NCI-H1694 treated with DMSO at 0.1 percent for 48 hours (cell line): ENCODE measurements at places on chromosomes 2 and 18.

DNA sequence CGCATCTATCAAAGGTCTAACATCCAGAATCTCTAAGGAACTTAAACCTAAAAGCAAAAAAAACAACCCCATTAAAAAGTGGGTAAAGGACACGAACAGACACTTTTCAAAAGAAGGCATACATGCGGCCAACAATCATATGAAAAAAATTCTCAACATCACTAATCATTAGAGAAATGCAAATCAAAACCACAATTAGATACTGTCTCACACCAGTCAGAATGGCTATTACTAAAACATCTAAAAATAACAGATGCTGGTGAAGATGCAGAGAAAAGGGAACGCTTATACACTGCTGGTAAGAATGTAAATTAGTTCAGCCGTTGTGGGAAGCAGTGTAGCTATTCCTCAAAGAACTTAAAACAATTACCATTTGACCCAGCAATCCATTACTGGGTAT lies 38.0 kb downstream of the PPP3R1 start:
- DNase-seq = no peak

- peak; percentile 27 for DNase-seq
Observed at GRCh38 chr18:11849841-11850634, 1.2 kb upstream of the CHMP1B start.

GRCh38 chr2:117921520-117921919 lies 92.3 kb downstream of the CCDC93 start:
- DNase-seq = no peak

GRCh38 chr2:212974692-212975091 lies 176.7 kb downstream of the IKZF2 start:
- DNase-seq = no peak

GRCh38 chr2:210833403-210833802 lies 277.0 kb downstream of the CPS1 start:
- DNase-seq = no peak

DNA sequence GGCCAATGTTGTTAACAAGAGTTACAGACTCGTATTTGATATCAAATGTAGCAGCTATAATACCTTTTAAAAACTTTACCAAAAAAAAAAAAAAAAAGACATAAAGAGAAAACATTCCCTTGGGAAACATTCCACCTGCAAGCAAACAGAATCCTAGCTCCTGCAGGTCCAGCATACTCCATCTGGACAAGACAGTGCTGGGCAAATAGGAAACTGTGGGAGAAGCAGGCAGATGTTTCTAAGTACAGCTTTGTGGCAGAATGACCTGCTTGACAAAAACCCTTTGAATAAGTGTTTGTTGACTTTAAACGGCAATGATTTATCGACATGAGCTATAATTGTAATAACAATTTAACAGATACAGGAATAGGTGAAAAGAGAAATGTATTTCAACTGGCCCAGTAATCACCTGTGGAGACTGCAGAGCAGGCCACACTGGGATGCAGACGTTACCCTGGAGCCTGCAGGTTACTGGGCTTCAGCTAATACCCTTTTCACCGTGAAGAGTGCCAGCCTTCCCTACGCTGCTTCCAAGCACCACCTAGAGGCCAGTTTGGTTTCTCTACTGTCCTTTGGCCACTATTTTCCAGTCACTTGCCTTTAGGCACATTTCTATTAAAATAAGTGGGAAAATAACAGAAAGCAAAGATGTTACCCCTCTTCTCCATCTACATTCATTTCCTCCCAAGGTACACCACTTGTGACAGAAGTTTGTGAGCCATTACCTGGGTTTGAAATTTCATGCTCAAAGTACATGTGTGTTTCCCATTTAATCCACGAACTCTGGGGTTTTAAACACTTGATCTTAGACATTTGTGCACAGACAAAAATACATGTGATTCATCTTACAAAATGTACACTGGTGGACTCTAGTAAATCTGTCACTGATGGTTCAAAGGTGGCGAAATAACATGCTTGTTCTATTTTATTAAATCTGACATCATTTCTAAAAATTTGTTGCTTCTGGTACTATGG lies 96.9 kb upstream of the ZNF397 start:
- peak; percentile 26 for DNase-seq

- DNase-seq = no peak
Observed at GRCh38 chr18:3597409-3598357, 147.7 kb downstream of the TGIF1 start.

DNA sequence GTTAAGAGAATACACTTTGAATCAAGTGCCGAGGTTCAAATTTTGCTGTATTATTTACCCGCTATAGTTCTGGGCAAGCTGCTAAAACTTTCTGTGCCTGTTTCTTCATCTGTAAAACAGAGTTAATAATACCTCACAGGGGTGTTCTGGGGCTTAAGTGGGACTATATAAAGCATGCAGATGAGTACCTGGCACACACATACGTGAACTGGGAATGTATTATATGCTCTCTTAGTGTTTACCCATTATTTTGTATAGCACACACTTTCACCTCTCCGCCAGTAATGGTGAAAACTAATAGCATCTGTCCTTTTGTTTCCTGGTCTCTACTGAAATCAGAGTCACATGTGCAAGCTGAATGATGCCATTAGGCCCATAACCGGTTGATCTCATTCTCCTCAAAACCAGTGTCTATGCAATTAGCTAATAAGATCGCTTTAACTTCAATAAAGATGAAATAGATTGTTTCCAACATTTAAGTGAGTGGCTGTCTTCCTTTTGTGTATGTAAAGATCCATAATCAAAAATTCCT lies 3.8 kb upstream of the CDKL4 start:
- no peak for DNase-seq

GRCh38 chr2:224994242-224994823 lies 47.9 kb downstream of the DOCK10 start:
- DNase-seq = no peak

DNA sequence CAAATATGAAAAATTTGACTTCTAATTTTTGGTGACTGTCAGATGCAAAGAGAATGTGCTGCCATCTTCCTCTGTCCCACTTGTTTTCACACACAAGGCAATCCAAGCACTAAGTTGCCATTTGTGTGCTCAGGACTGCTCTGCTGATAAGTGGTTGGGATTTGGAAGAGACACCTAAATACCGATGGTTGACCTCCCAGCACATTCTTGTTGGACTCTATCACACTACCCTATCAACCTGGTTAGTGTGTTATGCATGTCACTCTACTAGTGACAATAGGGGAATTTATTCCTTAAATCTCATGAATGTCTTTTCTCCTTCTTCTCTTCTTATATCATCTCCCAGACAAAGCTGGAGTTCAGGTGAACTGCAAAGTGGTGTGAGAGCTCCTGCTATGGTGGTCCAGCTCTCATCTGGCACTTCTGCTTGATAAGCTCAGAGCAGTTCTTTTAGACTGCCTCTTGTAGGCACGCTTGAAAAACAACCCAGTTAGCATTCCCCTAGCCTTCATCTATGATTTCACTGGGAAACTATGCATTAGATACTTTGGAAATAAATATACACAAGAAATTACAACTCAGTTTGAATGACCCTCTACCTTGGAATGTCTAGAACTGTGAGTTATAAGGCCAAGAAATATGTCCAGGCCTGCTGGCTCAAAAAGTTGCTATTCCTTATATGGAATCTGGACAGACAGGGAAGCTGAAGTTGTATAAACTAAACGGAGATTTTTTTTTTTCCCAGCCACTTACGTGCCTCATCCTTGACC lies 404.8 kb downstream of the MEIS1 start:
- no peak for DNase-seq

- DNase-seq = no peak
Observed at GRCh38 chr2:106800976-106801655, 84.9 kb downstream of the ST6GAL2 start.

- DNase-seq = no peak
Observed at GRCh38 chr2:182952741-182953450, 85.4 kb downstream of the NCKAP1 start.

GRCh38 chr2:98727369-98728087 lies 3.4 kb downstream of the MGAT4A start:
- no peak for DNase-seq

GRCh38 chr2:241720560-241720959 lies 13.9 kb upstream of the D2HGDH start:
- no peak for DNase-seq

GRCh38 chr18:79483971-79484491 lies 88.3 kb downstream of the NFATC1 start:
- DNase-seq = no peak

- no peak for DNase-seq
Observed at GRCh38 chr2:137151731-137152130, 386.4 kb downstream of the THSD7B start.

GRCh38 chr2:55486426-55486825 lies 33.1 kb upstream of the CFAP36 start:
- no peak for DNase-seq

- peak; percentile 4 for DNase-seq
Observed at GRCh38 chr2:204177977-204178522, 241.5 kb downstream of the ICOS start.

DNA sequence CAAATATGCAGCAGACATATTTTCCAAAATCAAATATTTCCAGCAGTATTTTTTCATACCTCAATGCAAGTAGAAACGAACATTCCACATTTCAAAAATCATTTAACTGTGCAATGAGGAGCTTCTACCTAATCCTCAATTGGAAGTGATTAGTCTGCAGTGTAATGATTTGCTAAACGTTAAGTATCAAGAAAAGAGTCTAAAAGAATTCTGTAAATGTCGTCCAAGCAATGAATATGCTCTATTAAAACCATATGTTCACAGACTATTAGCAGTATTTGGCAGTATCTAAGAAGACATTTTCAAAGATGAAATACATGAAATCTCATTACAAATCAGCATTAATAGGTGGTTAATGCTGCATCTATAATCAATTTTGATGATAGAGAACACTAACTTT lies 15.9 kb downstream of the DYM start:
- DNase-seq = no peak

DNA sequence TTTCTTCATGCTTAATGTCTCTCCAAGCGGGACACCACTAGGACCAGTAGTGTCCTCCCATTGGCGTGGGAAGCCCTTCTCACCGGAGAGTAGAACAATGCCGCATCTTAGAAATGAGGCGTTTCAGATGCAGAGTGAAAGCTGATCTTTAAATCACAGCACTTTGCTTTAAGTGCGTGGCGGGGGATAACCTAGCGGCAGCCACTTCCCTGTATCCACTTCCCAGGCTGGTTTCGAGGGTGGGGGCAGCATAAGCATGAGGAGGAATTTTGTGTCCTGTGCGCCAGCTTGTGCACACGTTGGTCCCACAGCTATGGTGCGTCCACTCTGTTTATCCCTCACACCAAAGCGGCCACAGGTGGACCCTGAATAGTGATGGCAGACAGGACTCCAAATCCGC lies 63.1 kb downstream of the MBP start:
- no peak for DNase-seq

- DNase-seq = no peak
Observed at GRCh38 chr2:109380502-109381326, 233.1 kb downstream of the SEPTIN10 start.
